ENCODE measurements at places on chromosomes 6 and 20.

DNA sequence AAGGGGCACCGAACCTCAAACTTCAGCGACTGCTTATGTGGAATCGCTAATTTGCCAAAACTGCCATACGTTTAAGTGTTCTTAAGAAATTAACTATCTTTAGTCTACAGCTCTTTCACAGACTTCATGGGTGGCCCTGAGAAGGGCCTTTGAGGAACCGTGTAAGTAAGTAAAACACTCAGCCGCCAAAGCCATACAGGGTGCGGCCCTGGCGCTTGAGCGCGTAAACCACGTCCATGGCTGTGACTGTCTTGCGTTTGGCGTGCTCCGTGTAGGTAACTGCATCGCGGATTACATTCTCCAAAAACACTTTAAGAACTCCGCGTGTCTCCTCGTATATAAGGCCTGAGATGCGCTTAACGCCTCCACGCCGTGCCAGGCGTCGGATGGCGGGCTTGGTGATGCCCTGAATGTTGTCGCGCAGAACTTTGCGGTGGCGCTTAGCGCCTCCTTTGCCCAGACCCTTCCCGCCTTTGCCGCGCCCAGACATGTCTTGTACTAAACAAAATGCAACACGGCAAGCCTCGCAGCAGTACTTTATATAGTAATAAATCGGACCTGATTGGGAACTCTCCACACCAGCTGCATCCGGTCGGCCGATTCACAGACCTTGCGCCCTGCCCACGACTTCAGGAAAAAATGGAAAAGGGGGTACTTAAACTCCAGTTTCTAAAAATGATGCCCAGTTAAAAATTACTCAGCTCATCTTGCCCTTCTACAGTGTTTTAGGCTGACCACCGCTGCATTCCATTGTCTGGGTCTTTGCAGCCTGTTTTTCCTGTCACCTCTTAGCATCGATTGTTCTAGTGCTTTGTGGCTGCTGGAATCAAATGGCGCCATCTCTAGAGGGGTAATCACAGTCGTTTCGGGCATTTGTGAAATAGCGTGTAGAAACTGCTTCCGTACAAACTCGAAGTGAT lies 38.9 kb downstream of the OR2B2 start:
- DNase-seq = no peak

GRCh38 chr6:210778-211374 lies 81.4 kb upstream of the DUSP22 start:
- DNase-seq = no peak

- DNase-seq = no peak
Measured at GRCh38 chr6:5191222-5191621, 69.5 kb downstream of the LYRM4 start.

GRCh38 chr6:106113256-106113959 lies 27.3 kb downstream of the PRDM1 start:
- DNase-seq = no peak

DNA sequence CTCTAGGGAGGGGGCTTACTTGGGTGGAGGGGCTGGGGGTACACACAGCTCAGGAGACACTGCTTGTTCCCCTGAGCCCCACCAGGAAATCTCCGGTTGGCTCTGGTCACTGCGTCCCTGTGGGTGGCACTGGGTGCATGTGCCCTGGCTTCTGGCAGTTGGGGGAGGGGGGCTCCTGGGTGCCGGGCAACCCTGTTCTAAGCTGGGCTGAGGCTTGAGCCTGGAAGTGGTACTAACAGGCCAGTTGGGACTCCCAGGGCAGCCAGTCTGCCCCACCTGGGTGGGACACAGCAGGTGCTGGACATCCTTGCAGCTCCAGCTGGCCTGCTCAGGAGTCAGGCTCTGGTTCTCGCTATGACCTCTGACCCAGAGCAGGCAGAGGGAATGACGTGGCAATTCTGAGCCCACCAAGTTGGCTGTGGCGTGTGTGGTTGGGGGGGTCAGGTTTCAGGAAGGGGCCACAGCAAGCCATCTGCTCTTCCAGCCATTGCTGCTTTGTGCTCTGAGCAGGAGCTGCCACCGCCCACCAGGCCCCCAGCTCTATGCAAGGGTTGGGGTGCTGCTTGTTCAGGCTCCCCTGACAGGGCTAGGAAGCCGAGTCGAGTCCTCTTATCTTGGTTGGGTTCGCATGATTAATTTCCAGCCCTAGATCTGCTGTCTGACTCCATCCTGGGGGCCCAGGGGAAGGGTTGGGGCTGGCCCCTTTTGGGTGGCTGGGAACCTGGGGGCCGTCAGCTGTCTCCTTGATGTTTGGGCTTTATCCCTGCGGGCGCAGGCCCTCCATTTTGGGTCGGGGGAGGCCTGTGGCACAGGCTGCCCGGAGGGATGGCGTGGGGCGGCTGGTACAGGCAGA lies 590 bp downstream of the C20orf204 start:
- DNase-seq = no peak

- no peak for DNase-seq
Measured at GRCh38 chr20:30511322-30512030, 746.0 kb upstream of the DEFB115 start.

DNA sequence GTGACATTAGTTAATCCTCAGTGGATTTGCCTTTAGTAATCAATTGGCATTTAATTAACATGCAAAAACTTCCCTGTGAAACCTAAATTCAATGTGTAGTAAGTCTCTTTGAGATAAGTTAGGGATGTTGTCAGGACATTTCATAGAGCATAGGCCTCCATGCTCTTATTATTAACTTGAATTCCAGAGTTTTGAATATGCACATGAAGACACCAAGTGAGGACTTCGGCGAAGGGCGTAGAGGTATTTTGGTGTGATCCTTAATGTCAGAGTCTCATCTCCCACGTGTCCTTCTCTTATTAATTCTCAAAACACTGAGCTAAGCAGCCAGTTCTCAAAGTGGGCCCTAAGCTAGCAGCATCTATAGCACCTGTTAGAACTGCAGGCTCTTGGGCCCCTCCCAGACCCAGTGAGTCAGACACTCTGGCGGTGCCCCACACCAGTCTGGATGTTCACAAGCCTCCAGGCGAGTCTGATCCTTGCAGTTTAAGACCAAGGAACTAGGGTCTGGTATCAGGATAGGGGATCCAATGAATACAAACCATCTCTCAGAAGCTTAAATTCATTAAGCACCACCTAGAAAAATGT lies 292.1 kb downstream of the QKI start:
- no peak for DNase-seq

- no peak for DNase-seq
Measured at GRCh38 chr6:23176883-23177282, 607.5 kb downstream of the HDGFL1 start.

Data from stimulated activated CD4-positive, alpha-beta T cell treated with anti-CD3 and anti-CD28 coated beads, Interleukin-15, amount 100 ng/mL, for 1 hour (primary cell).